Stimulated activated CD4-positive, alpha-beta T cell treated with anti-CD3 and anti-CD28 coated beads, Interleukin-12 subunit alpha, Interleukin-12 subunit beta, amount 100 ng/mL, for 24 hours (primary cell): ENCODE measurements at places on chromosomes 5 and 9.

- DNase-seq = no peak
These were observed 242.3 kb downstream of the CAAP1 start for GRCh38 chr9:26650325-26650724.

GRCh38 chr5:40390281-40391149 lies 289.2 kb upstream of the PTGER4 start:
- no peak for DNase-seq

- DNase-seq = no peak
These were observed 69.4 kb upstream of the LHFPL2 start for GRCh38 chr5:78717674-78718584.

- DNase-seq = no peak
These were observed 206.2 kb downstream of the NDUFS4 start for GRCh38 chr5:53766673-53767072.

- peak; percentile 23 for DNase-seq
These were observed 36.1 kb downstream of the TMC1 start for GRCh38 chr9:72557549-72557948.

DNA sequence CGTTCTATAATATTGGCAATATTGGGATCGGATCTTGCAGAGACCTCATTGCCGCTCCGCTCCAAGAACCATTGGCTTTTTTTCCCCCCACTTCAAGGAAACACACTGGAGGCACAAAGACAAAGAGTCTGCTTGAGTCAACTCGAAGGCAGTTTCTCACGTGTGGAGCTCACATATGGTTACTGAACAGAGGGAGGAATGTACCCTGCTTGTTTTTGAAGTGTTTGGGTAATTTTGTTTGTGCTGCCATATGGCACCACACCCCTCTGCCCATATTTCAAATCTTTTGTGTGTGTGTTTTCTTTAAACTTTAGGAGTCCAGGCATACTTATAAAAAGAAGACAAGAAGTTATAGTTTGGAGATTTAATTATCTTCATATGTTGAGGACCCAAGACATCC lies 595.9 kb downstream of the DTWD2 start:
- no peak for DNase-seq

- DNase-seq = no peak
These were observed 68.8 kb downstream of the TLR4 start for GRCh38 chr9:117772960-117773359.

DNA sequence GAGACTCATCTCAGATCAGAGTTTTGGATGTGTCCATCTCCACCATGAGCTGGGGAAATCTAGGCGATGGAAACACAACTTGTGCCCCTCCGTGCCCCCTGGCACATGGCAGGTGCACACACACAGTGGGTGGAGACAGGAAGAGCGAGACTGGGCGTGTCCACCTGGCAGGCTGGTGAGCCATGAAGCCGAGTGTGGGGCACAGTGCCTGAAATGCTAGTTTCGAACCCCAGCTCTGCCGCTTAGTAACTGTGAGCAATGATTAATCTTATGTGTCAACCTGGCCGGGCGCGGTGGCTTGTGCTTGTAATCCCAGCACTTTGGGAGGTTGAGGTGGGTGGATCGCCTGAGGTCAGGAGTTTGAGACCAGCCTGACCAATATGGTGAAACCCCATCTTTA lies 80.8 kb upstream of the RNU6ATAC start:
- no peak for DNase-seq

- DNase-seq = no peak
These were observed at the start of gene GFI1B for GRCh38 chr9:132978451-132979131. TSS of gene GFI1B (plus strand) at chr9:132978694. CDS start at chr9:132986679, 7,985 bp downstream.

GRCh38 chr5:133899506-133899905 lies 68.9 kb downstream of the C5orf15 start:
- no peak for DNase-seq

DNA sequence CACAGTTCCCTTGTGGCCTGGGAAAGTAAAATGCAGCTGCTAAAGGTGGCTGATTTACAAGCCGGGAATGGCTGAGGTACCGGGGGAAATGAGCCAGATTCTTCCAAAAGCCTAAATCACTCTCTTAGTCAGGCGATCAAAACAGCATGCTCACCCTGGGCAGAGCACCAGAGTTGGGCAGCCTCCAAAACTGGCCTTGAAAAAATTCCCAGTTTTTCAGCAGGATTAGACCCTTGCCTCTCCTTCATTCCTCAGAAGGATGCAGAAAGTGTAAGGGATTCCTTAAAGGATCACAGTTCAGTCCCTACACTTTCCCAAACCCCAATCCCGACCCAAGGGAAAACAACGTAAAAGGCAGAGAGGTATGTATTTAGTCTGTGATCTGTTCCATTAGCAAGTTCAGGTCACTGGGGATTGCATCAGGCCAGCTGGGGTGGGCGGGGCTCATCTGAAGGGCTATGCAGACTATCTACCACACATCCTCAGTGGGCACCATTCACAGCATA lies 16.9 kb downstream of the TMEM174 start:
- no peak for DNase-seq

DNA sequence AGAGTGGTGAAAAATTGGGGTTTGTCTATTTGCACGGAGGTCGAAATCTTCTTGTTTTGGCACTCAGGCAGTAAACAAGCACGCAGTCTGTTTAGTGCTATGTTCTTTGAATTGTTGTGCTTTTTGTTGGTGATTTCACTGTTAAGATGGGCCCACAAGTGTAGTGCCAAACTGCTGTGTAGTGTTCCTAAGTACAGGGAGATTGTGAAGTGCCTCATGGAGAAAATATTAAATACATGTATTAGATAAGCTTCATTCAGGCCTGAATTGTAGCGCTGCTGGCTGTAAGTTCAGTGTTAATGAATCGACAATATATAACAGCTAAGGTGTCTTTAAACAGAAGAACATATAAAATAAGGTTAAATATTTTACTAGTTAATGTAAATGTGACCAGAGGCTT lies 17.3 kb downstream of the SREK1 start:
- no peak for DNase-seq

DNA sequence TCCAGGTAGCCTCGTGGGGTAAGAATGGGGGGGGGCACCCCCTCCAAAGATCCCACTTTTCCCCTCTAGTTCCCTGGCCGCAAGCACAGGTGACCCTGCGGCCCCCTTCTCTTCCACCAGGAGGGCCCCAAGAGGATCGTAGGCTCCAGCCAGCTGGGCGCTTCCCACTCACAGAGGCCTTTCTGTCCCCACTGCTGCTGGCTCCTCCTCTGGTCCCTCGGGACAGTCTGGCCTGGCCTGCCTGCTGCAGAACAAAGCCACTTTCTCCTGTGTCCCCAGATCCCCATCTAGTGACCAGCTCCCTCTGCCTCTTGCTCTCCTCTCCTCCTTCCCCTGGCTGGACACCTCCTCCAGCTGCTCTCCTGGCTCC lies 534 bp upstream of the SAPCD2 start:
- no peak for DNase-seq

DNA sequence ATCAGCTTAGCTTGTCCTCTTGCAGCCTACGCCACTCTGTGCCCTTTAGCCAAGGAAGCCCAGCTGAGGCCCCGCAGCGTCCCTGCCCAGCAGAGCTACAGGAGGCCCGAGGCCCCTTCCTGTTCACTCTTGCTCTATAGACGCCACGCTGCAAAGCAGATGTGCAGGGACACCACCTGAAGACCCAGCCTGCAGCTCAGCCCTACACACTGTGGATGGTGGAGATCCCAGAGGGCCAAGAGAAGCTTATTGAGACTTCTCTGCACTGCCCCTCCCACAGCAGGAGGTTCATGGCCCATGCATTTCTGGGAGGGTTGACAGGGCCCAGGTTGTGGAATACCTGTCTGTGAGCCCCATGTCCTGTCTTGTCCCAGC lies 33.6 kb downstream of the IRF1 start:
- no peak for DNase-seq

DNA sequence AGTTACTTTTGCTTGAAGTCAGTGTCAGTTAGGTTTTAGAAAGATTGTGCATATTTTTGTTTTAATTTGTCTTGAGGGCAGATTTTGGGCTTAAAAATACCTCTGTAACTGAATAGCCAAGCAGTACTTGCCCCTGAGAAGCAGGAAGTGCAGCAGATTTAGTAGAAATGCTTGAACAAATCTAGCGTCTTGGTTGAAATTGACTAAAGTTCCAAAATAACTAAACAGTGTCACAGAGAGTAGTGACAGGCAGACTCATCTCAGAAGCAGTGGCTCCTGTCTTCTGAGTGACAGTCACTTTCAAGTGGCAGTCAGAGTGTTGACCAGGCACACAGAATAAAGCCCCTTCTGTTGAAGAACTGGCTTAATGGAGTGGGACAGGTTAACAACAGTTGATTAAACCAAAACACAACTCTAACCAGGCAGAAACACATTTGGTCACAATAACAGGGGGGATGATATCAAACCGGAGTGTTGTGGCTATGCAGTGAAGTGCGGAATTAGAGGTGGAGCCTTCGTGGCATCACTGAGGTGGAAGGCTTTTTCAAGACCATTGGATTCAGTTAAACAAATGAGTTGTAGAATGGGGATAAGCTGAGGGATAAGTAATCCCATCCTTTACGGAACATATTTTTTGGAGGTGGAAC lies 29.1 kb downstream of the TRIO start:
- DNase-seq = no peak
